IMR-90 (cell line): ENCODE measurements at places on chromosomes 6 and 20.

DNA sequence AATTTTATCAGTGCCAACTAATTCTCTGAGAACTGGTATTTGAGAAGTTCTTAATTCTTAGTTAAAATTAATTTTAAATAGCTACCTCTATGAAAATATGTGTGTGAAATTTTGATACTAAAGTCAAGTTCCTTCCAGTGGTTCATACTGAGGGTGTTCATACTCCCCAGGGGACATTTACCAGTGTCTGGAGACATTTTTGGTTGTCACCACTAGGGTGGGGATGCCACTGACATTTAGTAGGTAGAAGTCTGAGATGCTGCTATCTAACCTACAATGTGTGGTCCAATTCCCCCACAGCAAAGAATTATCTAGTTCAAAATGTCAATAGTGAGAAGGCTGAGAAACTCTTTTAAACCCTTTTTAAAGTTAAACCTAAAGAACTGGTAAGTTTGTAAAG is 463.8 kb downstream of the ADGRB3 start:
- no peak for DNase-seq

DNA sequence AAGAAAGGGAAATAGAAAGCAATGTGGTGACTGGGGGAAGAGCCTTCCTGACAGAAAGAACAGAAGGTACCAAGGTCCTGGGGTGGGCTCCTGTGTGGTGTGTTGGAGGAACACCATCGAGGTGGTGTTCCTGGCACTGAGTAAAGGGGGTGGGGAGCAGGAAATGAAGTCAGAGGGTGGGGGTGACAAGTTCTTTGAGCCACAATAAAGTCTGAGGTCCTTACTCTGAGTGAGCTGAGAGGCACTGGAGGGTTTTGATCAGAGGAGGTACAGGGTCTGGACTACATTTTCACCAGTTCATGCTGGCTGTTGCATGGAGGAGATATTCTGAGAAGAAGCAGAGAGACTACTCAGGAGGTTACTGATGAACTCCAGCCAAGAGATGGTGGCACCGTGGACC is 198.2 kb downstream of the GMPR start:
- no peak for DNase-seq

- DNase-seq = peak; percentile 25
Measured at GRCh38 chr6:162962093-162962492, 234.3 kb downstream of the PACRG start.

- DNase-seq = no peak
Measured at GRCh38 chr6:40788661-40789655, 201.8 kb upstream of the LRFN2 start.

DNA sequence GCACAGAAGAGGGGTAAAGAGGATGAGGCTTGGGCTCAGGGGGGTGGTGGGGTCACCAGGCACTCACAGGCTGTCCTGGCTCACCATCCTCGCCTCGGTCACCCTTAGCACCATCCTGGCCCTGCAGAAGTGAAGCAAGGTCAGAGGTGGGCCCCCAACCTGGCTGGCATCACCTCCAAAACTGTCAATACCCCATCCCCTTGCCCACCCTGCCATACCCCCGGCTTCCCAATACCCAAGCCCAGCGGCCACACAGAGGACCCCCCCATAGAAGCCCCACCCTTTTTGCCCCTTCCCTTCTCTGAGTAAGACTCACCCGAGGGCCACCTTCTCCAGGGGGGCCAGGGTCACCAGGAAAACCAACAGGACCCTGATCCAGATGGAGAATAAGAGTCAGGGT is 23.6 kb downstream of the COL11A2 start:
- DNase-seq = no peak
